Pons (tissue), 1 donor: ENCODE measurements at places on chromosomes 6 and 20.
A peak's percentile ranks its signal among the peaks of the same experiment; 100 is the strongest.

GRCh38 chr6:70847106-70848084, 109.5 kb downstream of the B3GAT2 start:
- peak; percentile 18 for DNase-seq

GRCh38 chr20:5510446-5510845, 193.7 kb upstream of the PROKR2 start:
- DNase-seq = no peak

DNA sequence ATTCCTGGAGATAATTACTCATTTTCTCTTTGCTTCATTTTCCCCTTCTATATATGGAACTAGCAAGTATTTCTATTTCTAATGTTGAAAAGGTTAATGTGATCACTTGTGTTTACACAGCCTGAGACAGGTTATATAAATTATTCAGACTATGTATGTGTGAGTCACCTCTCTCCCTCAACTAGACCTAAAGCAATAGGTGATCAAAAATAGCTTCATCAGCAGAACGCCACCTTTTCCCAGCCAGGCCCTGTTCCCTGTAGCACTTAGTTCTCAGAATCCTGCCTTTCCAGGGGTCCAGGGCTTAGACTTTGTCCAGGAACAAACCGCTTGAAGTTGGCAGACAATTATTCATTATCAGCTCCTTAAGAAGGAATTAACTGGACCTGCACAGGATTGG, 125.3 kb upstream of the EXOC2 start:
- DNase-seq = no peak

DNA sequence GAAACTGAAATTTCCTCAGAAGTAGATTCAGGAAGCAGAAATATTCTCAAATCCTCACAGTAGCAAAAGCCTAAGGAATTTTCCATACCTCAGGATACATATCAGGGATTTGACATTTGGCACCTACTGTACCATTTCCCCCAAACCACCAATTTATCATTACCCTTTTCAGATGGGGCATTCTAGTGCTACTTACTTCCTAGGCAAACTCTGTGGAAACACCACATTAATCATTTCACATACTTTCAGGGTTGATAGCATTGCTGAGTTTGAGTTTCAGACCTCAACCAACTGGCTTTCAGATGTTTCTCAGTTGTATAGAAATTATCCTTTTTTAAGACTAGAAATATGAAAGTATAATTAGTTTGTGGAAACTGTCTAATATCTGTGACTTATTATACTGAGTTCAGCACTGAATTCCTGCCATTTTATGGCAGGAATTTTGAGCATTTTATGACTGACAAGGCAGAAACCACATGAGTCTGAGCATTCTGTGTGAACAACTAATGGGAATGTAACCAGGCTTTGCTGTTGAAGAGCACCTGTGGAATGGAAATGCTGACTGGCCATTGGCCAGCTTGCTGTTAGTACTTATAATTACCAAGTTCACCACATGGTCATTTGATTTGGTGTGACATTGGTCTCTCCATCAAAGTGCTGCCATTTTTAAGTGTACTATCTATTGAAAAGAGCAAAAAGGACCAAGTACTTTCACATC, 35.1 kb upstream of the IRAK1BP1 start:
- no peak for DNase-seq

DNA sequence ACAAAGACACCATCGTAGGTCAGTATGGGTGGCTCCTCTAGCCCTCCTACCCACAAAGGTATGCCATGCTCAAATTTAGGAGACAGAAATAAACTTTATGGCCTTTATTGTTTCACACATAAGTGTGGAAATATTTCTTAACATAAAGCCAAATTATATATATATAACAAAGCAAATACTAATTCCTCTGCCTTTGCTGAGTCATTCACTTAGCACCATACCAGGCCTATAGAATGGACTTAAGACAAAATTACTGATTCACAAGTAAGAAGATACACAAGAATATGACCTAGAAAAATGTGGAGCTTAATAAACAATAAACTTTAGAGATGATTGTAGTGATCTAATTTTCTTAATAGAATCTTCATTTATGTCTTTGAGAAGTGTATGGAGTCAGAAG, 5.2 kb downstream of the FRK start:
- DNase-seq = no peak

GRCh38 chr6:133707456-133707855, 181.5 kb upstream of the TCF21 start:
- DNase-seq = peak; percentile 8

- no peak for DNase-seq
Measured at GRCh38 chr20:59697068-59697467, 92.7 kb downstream of the PHACTR3 start.

DNA sequence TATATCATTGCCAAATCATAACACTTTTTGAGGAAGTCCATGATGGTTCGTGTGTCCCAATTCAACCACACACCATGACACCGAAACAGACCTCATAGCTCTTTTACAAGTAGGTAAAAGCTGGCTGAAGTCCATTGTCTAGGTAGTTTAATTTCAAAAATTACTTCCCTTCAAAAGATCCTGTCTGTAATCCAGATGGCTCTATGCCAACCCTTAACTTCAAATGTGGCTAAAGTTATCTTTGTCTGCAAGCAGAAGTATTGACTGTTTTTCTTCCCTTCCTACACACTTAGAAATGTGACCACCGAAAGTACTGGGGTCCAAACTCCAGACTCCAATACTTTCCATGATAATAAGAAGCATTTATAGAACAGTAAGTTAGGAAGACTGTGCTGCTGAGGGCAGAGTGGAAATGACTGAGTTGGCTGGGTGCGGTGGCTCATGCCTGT, 8.3 kb upstream of the TIAM2 start:
- no peak for DNase-seq

DNA sequence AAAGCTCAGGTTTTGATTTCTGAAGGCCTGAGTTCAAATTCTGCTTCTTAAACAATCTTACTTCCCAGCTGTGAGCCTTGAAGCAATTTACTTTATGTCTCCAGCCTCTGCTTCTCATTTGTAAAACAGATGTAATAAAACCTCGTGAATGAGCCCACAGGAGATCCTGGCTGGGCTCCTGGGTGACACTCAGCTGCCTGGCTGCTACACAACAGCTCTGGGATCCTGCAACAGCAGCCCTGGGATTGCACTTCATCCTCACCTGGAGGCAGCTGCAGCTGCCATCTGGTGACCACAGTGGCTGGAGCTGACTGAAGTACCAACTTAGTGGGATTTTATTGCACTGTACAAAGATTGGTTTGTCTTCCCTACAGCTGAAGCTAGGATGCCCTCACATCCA, 98.6 kb downstream of the NDUFAF5 start:
- peak; percentile 48 for DNase-seq

DNA sequence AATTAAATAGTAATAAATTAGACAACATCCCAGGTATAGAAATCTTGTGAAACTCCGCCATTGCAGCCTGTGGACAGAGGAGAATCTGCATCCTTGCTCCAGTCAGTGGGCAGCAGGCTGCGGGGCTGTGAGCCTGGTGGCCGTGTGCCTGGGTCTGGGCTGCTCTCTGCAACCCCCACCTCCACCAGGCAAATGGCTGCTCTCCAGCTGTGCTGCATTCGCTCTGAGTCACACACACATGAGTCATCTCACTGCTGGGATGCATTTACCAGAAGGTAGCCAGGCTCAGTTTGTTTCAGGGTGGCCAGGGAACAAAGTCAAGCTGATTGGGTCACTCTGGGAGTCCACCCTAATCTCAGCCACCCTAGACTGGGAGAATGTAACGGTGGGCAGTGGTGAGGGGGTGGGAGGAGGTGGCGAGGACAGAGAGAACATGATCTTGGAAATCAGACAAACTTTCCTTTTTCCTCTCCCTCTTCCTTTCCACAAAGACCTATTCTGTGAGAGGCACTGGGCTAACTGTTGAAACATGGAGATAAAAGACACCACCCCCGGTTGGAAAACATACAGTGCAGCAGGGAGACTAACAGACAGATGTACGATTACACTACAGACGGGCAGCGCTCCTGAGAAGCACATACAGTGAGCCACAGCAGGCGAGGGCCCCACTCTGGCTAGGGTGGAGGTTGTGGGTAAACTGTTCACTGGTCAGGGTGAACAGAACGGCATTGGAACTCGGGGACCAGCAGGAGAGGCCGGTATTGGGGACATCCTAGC, 59.2 kb downstream of the TRAM2 start:
- DNase-seq = peak; percentile 73

DNA sequence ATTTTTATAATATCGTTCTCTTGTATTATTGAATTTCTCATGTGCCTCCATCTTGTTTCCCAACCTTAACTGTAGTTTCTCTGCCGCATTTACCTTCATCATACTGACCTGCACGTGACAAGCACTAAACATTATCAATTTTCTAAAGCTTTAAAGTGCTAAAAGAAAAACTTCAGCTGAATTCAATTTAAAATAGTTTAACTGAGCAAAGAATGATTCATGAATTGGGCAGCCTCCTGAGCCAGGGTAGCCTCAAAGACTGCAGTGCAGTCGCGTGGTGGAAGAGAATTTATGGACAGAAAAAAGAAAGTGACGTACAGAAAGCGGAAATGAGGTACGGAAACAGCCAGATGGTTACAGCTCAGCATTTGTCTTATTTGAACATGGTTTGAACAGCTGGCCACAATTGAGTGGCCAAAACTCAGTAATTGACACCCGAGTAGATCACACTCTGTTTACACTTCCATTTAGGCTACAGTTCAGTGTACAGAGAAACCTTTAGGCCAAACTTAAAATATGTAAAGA, 4.2 kb upstream of the ZDHHC14 start:
- no peak for DNase-seq

GRCh38 chr6:25320459-25320858, 41.3 kb downstream of the CARMIL1 start:
- no peak for DNase-seq

DNA sequence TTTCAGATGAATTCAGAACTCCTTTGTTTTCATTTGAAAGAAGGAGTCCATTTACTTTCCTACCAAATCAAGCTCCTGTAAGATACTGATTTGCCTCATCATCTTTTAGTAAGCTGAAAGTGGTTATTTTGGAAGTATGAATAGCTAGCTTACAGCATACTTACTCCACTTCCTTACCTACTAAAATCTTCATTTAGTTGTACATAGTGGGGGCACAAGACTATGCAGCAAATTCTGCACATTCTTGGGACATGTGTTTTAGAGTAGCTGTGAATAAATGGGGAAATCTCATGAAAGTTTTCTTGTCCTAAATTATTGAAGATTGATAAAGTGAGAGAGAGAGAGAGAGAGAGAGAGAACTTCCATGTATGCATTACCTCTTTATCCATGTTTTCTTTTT, 256.3 kb downstream of the OGFRL1 start:
- no peak for DNase-seq

DNA sequence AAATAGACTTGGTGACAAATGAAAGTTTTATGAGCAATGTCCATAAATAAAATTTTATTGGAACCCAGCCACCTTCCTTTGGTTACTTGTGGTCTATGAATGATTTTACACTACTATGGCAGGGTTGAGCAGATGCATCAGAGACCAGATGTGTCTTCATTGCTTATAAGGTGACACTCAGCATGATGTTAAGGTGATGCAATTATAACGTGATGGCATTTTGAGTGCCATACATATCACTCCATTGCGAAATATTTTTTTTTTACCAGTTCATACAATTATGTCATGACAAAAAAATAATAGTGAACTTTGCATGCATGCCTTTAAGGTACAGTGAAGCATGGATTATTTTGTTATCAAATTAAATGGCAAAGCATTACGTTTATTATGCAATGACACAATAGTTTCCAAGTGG, 96.0 kb downstream of the ADTRP start:
- DNase-seq = no peak

- DNase-seq = no peak
Measured at GRCh38 chr6:119493980-119494379, 144.4 kb upstream of the MAN1A1 start.

- DNase-seq = peak; percentile 67
Measured at GRCh38 chr6:37244430-37245310, 12.9 kb upstream of the TBC1D22B start.

DNA sequence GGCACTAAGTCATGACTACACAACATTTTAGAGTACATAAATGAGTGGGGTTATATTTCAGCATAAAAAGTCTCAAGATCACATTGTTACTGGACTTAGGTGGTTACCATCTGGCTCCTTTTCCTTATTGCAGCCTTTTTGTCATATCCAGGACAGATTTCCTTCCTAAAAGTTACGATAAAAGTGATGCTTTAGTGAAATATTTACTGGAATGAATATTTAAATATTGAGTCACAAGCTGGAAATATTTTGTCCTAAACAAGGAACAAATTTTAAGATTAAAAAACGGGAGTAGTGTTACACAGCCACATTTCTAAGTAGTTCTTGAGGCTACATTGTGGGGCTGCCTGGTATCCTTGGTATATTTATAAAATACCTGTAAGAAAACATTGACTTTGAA, 52.2 kb downstream of the CDC40 start:
- no peak for DNase-seq

DNA sequence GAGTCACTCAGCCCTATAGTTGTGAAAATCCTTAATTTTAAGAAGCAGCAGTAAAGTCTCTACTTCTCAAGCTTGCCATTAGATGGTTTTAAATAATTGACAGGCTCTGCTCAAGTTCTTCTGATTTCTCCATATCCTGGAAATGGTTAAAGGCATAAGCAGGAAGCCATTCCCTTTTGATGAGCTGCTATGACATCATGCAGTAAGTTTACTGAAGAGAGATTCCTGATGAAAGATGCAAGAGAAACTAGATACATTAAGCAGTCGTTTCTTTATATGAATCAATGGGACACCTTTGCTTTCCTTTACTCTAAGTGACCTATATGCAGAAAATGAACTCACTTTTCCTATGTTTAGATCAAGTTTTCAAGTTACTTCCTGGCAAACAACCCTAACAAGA, 9.8 kb downstream of the POPDC3 start:
- no peak for DNase-seq

DNA sequence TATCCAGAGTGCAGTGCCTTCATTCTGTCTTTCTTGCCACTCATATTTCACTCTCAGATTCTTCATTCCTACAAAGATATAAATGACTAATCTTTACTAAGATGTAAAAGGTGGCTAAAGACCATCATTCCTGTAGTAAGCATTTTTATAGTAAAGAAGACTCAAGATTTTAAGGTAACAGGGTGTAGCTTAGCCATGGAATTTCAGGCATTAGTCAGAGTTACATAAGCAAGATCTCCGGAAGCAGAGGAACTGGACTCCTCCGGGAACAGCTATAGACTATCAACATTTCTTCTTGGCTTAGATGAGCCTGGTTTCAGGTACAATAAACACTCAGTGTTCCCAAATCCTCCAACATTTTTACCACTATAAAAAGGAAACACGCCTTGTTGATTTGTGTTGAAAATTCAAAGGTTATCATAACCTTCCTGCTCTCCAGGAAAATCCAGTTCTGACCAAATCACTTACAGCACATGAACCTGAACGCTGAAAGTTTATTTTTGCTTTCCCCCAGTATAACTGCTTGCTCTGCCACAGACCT, 23.7 kb downstream of the SERPINB1 start:
- no peak for DNase-seq

- no peak for DNase-seq
Measured at GRCh38 chr6:35651244-35651643, 37.5 kb downstream of the FKBP5 start.
